NCI-H748 treated with DMSO at 0.1 percent for 48 hours (cell line): ENCODE measurements at places on chromosomes 16 and 17.

DNA sequence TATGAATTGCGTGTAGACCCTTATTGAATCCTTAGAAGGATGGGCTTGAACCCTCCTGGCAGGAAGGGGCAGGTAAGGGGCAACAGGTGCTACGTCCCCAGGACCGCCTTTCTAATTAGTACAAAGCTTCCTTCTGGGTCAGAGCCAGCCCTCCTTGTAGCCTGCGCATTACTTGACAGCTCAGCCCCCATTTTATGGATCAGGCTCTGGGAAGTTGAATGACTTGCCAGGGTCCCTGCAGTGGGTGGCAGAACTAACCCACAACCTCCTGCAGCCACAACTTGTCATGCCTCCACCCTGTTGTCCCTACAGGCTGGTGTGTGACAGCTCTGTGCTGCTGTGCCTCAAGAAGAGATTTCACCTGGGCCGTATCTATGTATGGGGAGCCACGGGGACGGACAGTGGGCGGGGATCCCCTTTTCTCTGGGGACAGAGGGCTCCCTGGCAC lies 2.7 kb downstream of the MYO15B start:
- peak; percentile 3 for DNase-seq

GRCh38 chr16:78639775-78640174 lies 540.3 kb downstream of the WWOX start:
- no peak for DNase-seq

GRCh38 chr17:13957636-13958035 lies 111.7 kb upstream of the COX10 start:
- DNase-seq, result no peak

- no peak for DNase-seq
These were observed 1.8 kb downstream of the SOCS1 start for GRCh38 chr16:11253995-11254912.

DNA sequence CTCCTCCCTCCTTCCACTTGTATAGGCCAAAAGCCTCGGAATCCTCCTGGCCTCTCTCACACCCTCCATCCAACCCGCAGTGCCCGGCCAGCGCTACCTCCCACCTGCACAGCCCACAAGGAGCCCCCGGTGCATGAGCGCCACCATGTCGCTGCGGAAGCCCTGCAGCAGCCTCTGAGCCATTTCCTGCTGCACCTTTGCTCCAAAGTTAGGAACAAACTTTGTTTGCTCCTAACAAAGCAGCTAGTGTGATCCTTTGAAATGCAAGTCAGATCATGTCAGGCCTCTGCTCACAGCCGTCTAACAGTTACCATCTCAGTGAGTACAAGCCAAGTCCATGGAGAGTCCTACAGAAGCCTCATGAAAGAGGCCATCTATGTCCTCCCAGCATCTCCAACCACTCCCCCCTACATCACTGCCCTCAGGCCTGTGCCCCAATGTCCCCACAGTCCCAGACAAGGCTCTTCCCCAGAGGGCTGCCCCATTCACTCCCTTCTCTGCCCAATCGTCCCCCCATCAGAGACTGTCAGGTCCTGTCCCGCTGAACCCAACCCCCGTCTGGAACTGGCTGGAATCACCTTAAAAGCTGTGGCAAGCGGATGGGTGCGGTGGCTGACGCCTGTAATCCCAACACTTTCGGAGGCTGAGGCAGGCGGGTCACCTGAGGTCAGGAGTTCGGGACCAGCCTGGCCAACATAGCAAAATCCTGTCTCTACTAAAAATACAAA lies 7.5 kb downstream of the DCAKD start:
- DNase-seq, result no peak
